ENCODE measurements at places on chromosomes 1 and 21.

DNA sequence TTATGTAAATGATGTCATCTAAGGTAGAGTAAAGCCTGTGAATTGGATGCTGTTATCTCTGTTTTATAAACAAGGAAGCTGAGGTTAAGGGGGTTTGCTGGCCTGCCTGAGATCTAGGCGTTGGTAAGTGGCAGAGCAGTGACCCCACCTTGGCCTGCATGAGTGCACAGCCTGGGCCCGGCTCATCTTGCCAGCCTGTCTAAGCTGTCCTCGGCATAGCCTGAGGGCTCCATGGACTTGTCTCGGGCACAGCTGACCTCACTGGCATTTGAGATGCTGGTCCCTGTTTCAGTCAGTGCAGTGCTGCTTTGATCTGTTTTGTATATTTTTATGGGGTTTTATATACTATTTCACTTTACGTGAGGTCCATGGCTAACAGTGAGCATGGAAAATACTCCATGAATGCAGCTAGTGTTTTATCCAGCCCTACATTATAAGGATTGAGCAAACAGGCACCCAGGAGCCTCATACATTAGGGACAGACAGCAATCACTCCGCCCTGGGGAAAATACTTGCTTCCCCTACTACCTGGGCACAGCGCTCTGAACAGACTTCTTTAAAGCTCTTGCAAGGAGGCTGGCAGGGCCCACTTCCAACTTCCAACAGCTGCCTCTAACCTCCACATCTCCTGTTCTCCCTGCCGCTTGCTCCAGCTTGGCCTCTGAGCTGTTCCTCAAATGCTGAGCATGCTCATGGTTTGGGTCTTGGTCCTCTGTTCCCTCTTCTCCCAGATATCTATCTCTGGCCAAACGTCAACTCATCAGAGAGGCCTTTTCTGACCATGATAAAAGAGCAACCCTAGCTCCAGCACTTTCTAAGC lies 150.6 kb upstream of the HMGB4 start:
- H3K27ac ChIP-seq, result no peak overlapping the region
- H3K27me3 ChIP-seq, result peaks cover 76% of the 10 kb centered on the region
- no peaks in the 10 kb centered on the region for H3K4me1 ChIP-seq
- H3K4me3 ChIP-seq, result no peak overlapping the region

- no peak overlapping the region for H3K27ac ChIP-seq
- H3K36me3 ChIP-seq, result no peaks in the 10 kb centered on the region
- no peaks in the 10 kb centered on the region for H3K4me1 ChIP-seq
- peaks cover 14% of the 10 kb centered on the region for H3K27me3 ChIP-seq
- DNase-seq, result no peak
- H3K4me3 ChIP-seq, result no peak overlapping the region
Measured at GRCh38 chr1:94209425-94209824, 28.0 kb downstream of the ARHGAP29 start.

GRCh38 chr1:174990382-174990999 lies 9.3 kb upstream of the CACYBP start:
- peak overlapping the region; percentile 85 for H3K27ac ChIP-seq
- H3K4me3 ChIP-seq, result peak overlapping the region; percentile 74
- H3K4me1 ChIP-seq, result peaks cover 28% of the 10 kb centered on the region
- no peaks in the 10 kb centered on the region for H3K27me3 ChIP-seq
- peaks cover 17% of the 10 kb centered on the region for H3K36me3 ChIP-seq
- no peak for DNase-seq

DNA sequence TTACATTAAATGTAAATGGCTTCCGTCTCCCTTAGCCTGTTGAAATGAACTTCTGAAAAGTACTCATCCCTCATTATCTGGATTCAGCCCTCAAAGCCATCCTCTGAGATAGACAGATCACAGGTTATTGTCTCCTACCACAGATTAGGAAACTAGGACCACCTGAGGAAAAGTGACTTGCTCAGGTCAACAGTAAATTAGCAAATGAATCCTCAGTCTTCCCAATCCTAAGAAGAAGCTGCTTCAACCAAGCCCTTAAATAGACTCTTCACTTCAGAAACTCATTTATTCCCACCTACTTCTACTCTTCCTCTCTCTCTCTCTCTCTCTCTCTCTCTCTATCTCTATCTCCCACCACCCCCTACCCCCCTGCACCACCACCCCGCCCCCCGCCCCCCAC lies 152.3 kb downstream of the DMRTA2 start:
- DNase-seq, result no peak
- no peaks in the 10 kb centered on the region for H3K36me3 ChIP-seq
- H3K4me3 ChIP-seq, result no peak overlapping the region
- no peaks in the 10 kb centered on the region for H3K4me1 ChIP-seq

- H3K27ac ChIP-seq, result no peak overlapping the region
- peaks cover 4% of the 10 kb centered on the region for H3K36me3 ChIP-seq
- H3K4me1 ChIP-seq, result peaks cover 6% of the 10 kb centered on the region
- no peak overlapping the region for H3K4me3 ChIP-seq
Measured at GRCh38 chr1:202289009-202289408, 52.7 kb downstream of the UBE2T start.

GRCh38 chr1:145751491-145752037 lies 32.3 kb downstream of the CD160 start:
- H3K27ac ChIP-seq, result no peak overlapping the region
- no peaks in the 10 kb centered on the region for H3K27me3 ChIP-seq
- no peak overlapping the region for H3K4me3 ChIP-seq
- DNase-seq, result no peak
- H3K36me3 ChIP-seq, result peaks cover 42% of the 10 kb centered on the region

DNA sequence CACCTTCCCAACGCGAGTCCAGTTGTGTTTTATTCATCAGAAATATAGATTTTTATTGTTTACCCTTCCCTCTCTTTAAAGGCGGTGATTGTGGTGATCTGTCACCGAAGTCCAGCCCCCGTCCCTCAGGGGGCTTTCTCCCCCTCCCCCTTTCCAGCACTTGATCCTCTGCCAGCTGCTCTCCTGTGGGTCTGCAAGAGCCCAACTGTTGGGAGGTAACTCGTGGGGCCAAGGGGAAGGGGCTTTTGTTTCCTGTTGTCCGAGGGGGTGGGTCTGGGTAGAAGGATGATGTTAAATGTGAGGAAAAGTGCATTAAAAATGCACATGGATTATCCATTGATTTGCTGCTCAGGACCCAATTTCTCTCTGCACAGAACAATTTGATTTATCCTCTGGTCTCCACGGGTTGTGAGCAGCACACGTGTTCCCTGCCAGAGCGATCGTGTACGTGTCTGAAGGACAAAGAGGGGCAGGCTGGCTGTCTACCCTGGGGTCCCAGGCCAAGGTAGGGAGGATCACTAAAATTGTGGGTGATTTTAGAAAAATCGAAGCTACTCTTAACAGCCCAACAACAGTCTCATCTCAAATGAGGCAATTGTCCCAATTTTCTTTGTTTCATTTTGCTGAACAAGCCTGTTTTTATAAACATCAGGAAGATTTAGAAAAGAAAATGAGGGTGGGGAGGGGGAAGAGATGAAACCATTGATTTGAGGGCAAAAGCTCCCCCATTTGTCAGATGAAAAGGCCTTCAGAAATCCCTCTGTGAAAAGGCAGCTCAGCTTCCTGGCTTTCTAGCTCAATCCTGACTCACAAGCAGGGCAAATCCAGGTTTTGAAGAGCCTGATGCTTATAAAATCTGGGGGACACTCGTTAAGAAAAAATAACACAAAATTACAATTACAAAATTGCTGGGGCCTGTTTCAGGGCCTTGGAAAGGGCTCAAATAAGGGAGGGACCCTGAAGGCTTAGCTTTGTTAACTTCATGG lies 176.2 kb downstream of the RHOU start:
- H3K4me3 ChIP-seq, result no peak overlapping the region
- no peaks in the 10 kb centered on the region for H3K27me3 ChIP-seq
- H3K4me1 ChIP-seq, result no peaks in the 10 kb centered on the region
- H3K36me3 ChIP-seq, result no peaks in the 10 kb centered on the region
- DNase-seq, result no peak

- H3K4me3 ChIP-seq, result no peak overlapping the region
- H3K36me3 ChIP-seq, result no peaks in the 10 kb centered on the region
- no peak overlapping the region for H3K27ac ChIP-seq
- DNase-seq, result no peak
Measured at GRCh38 chr1:18238190-18238589, 130.6 kb downstream of the IGSF21 start.

- no peak for DNase-seq
- no peak overlapping the region for H3K4me3 ChIP-seq
- peaks cover 49% of the 10 kb centered on the region for H3K27me3 ChIP-seq
- H3K27ac ChIP-seq, result no peak overlapping the region
- no peaks in the 10 kb centered on the region for H3K36me3 ChIP-seq
- no peaks in the 10 kb centered on the region for H3K4me1 ChIP-seq
Measured at GRCh38 chr21:39616211-39616772, 3.6 kb downstream of the B3GALT5 start.

- peaks cover 81% of the 10 kb centered on the region for H3K4me1 ChIP-seq
- H3K36me3 ChIP-seq, result peaks cover 6% of the 10 kb centered on the region
- H3K27me3 ChIP-seq, result no peaks in the 10 kb centered on the region
- DNase-seq, result no peak
Measured at GRCh38 chr1:53410701-53411100, 48.5 kb upstream of the DMRTB1 start.

- no peaks in the 10 kb centered on the region for H3K27me3 ChIP-seq
- DNase-seq, result no peak
- H3K27ac ChIP-seq, result peak overlapping the region; percentile 99
- peaks cover 71% of the 10 kb centered on the region for H3K4me1 ChIP-seq
- H3K4me3 ChIP-seq, result peak overlapping the region; percentile 99
Measured at GRCh38 chr1:111201275-111202090, 1.0 kb upstream of the DENND2D start.

DNA sequence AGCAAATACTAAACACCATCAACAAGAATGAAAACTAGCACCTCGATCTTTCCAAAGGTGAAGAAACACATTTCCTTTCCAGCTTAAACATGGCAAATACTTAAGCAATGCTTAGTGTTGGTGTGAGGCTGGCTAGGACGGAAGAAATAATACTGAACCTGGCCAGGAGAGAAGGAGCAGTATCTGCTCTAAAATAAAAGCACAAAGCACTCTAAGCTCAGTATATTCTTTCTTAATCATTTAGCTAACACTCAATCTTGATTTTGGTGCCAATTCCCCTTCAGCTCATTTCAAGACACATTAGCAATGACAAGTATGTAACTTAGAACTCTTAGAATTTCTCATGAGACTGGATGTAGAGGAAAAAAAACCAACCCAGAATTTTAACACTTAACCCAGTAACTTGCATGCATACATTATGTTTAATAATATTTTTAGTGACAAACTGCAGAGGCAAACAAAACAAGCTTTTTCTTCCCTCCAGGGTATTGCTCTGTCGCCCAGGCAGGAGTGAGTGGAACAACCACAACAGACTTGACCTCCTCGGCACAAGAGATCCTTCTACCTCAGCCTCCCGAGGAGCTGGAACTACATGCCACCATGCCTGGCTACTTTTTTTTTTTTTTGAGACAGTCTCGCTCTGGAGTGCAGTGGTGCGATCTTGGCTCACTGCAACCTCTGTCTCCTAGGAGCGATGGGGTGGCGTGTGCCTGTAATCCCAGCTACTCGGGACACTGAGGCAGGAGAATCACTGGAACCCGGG lies 54.3 kb downstream of the DEGS1 start:
- no peak for DNase-seq
- H3K27ac ChIP-seq, result no peak overlapping the region
- H3K4me3 ChIP-seq, result no peak overlapping the region
- H3K27me3 ChIP-seq, result no peaks in the 10 kb centered on the region
- H3K4me1 ChIP-seq, result no peaks in the 10 kb centered on the region

- no peak overlapping the region for H3K4me3 ChIP-seq
- no peak for DNase-seq
- H3K36me3 ChIP-seq, result no peaks in the 10 kb centered on the region
- no peak overlapping the region for H3K27ac ChIP-seq
- no peaks in the 10 kb centered on the region for H3K4me1 ChIP-seq
Measured at GRCh38 chr1:28317014-28317413, 11.8 kb upstream of the MED18 start.

DNA sequence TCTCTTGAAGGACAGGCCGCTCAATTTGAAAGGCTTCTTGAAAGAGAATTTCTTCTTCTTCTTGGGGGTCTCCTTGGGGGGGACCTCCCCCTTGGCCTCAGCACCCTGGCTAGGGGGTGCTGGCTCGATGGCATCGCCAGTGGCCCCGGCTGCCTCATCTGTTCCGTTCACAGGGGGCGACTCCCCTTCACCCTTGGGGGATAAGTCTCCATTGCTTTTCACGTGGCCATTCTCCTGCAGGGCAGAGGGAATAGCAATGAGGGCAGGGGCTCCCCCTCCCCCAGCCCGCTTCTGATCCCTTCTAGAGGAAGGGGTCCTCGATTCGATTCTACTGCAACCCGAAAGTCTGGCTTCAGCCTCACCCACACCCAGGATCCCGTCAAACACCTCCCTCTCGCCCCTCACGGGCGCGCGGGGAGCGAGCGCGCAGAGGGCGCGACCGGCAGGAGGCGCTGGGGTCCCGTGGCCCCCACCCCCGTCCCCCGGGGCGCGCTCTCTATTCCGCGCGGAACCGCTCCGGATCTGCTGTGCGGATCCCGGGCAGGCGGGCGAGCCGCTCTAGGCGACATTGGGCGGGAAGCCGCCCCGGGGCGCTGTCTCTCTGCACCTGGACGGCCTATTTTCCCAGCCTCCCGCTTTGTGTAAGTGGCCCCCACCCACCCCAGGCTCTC lies 1.0 kb downstream of the MARCKSL1 start:
- peak overlapping the region; percentile 39 for H3K27ac ChIP-seq
- DNase-seq, result peak; percentile 47
- H3K36me3 ChIP-seq, result peaks cover 35% of the 10 kb centered on the region
- H3K27me3 ChIP-seq, result no peaks in the 10 kb centered on the region

DNA sequence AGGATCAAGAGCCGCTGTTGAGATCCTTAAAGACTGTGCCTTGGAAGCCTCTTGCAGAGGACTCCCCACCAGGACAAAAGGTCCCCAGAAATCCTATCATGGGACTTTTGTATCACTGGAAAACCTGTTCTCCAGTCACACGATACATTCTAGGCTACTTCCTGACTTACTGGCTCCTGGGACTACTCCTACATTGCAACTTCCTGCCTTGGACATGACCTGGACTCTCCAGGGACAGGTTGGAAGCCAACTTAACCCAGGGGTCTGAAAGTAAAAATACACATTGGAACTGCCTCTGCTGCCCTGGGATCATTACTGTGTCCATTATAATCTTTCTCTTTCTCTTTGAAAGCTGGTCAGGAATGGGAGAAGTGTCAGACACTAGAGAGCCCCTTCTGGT lies 9.9 kb downstream of the PIGV start:
- DNase-seq, result no peak
- H3K4me1 ChIP-seq, result peaks cover 45% of the 10 kb centered on the region
- peaks cover 36% of the 10 kb centered on the region for H3K36me3 ChIP-seq
- no peak overlapping the region for H3K4me3 ChIP-seq
- no peak overlapping the region for H3K27ac ChIP-seq
- no peaks in the 10 kb centered on the region for H3K27me3 ChIP-seq

DNA sequence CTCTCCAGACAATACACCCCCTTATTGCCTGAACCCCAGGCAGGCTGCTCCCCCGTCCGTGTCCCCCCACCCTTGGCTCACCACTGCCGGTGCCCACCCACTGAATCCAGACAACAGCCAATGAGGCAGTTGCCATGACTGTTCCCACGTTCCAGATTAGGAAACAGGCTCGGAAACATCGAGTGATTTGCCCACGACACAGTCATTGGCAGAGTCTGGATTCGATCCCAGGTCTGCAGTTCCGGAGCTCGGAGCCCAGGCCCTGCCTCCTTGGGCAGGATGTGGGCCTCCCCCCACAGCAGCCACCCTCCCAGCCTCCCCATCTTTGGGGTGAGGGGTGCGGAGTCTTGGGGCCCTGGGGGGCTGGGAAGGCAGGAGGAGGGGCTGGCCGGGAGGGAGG lies 20.3 kb upstream of the CLSTN1 start:
- H3K36me3 ChIP-seq, result no peaks in the 10 kb centered on the region
- H3K4me1 ChIP-seq, result no peaks in the 10 kb centered on the region
- no peak overlapping the region for H3K27ac ChIP-seq
- H3K4me3 ChIP-seq, result no peak overlapping the region

- peaks cover 4% of the 10 kb centered on the region for H3K36me3 ChIP-seq
- peak overlapping the region; percentile 12 for H3K4me3 ChIP-seq
- H3K27ac ChIP-seq, result no peak overlapping the region
- H3K27me3 ChIP-seq, result no peaks in the 10 kb centered on the region
Measured at GRCh38 chr1:147223740-147224615, 1.2 kb downstream of the FMO5 start.
